ENCODE measurements at places on chromosomes 2 and 18.

- DNase-seq: no peak
Measured at GRCh38 chr2:38108907-38109731, 33.2 kb upstream of the CYP1B1 start.

- no peak for DNase-seq
Measured at GRCh38 chr18:31380912-31381311, 4.3 kb downstream of the DSG4 start.

GRCh38 chr2:138621139-138621538, 119.6 kb downstream of the SPOPL start:
- no peak for DNase-seq

- DNase-seq: no peak
Measured at GRCh38 chr2:238914648-238915015, 66.7 kb downstream of the TWIST2 start.

DNA sequence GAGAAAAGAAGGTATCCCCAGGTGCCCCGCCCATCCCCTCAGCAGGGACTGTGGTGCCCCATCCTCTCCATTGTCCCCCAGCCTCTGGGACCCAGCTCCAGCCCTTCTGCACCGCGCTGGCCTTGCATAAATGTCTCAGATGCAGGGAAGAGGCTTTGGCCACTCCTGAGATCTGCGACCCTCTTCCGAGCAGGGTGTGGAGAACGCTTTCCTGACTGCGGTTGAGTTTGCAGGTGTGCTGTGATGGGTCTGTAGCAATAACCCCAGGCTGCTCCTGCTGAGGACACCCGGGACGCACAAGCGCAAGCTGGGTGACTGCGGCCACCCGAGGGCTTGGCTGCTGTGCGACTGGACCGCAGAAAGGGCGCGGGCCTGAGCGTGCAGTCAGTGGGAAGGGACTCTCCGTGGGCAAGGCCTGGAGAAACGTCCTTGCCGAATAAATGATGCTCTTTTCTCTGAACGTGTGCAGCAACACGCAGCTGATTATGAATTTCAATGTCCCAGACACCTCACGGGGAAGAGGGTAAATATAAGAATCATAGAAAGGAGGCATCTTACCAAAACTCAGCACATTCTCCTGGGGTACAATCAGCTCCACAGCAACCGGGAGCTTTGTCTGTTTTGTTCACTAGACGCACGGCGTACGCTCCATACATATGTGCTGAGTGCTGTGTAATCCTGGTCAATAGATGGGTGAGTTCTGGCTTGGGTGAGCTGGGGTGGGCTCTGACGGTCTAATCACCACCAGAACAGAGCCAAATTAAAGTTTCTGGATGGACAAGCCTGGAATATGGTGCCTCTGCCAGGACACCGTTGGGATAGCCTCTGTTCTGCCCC, 67.5 kb upstream of the ZNF516 start:
- no peak for DNase-seq

- DNase-seq: no peak
Measured at GRCh38 chr18:38900031-38900430, 1334.4 kb upstream of the CELF4 start.

Measured in prostate gland (tissue), 2 donors.